MM.1S (cell line): ENCODE measurements at places on chromosomes 16 and 17.

DNA sequence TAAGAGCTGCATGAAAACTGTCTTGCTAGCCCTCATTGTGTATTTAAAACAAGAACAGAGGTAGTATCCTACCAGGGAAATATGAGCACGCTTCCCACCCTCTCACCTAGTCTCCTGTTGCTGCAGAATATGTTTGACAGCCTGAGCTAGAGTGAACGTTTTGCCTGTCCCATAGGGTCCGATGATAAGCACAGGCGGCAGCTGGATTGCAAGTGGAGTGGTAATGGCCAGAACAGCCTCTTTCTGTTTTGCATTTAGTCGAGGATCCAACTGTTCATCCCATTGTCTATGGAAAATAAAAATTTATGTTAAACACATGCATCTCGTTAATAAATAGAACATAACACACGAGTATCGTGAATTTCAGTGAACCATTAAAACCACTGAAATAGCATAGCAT, 84.2 kb downstream of the HELZ start:
- no peak for DNase-seq

GRCh38 chr16:67147437-67148140, 3.2 kb downstream of the B3GNT9 start:
- DNase-seq: no peak

DNA sequence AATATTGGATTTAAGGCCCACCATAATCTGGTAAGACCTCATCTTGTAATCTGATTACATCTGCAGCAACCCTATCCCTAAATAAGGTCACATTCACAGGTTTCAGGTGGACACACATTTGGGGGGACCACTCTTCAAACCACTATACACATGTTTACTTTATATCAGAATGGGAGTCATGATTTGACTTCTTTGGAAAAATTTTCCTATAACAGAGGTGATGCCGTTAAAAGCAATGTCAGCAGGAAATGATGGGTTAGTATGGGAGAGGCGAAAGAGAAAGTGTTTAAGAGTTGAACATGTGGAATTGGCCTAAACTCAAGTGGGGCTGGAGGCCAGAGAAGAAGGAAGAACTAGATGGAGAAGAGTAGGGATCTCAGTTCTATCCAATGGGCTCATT, 281.7 kb upstream of the ERCC4 start:
- DNase-seq: no peak

GRCh38 chr16:85612191-85612800, 826 bp upstream of the GSE1 start:
- DNase-seq: no peak

DNA sequence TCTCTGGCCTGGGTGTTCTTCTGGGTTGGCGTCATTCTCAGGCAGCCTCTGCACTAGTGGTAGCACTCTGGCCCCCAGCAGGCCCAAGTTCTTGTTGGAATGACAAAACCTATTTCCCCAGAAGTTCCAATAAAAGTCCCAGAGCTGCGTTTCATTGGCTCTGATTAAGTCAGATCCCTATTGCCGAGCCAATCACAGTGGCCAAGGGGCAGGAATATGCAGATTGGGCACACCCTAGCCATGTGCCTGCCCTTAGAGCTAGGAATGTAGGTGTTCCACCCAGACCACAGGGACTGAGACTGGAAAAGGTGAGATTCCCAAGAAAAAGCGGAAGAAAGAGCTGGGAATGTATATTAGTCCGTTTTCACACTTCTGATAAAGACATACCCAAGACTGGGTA, 44.9 kb upstream of the POLR3E start:
- no peak for DNase-seq

- DNase-seq: no peak
Measured at GRCh38 chr17:68740555-68741447, 139.6 kb upstream of the FAM20A start.

GRCh38 chr17:9023392-9024218, 2.3 kb downstream of the NTN1 start:
- no peak for DNase-seq

DNA sequence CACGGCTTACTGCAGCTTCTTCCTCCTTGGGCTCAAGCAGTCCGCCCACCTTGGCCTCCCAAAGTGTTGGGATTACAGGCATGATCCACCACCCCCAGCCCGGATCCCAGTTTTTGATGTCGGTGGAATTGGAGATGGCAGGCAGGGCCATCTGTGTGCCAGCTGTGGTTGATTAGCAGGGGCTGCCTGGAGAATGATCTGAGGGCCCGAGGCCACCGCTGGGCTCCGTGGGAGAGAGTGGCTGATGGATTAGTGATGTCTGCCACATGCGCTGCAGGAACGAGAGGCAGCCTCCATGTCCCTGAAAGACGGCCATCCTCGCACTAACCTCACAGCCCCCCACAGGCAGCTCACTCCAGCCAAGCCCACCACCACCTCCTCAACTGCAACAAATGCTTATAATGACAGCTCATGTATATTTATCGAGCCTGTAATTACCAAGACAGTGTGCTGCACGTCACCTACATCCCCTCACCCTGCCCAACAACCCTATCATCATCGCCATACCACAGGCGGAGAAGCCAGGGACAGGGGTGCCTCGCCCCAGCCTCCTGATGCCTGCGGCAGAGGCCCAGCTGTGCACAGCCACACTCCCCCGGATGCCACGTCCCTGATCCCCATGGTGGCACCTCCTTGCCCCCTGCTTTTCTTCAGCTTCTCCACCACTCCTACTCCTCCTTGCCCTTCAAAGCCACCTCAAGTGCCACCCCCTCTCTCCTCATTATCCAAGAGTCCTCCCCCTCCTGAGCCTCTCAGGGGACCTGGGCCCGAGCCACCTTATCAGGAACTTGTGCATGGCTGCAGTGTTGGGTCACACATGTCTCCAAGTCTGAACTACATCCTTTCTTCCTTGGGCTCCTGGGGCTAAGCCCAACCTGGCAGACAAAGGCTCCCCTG, 33.2 kb downstream of the ACTG1 start:
- DNase-seq: no peak

GRCh38 chr17:80727409-80727755, 182.7 kb downstream of the RPTOR start:
- DNase-seq: no peak

GRCh38 chr16:69469807-69470561, 45.6 kb downstream of the CYB5B start:
- DNase-seq: peak; percentile 36

DNA sequence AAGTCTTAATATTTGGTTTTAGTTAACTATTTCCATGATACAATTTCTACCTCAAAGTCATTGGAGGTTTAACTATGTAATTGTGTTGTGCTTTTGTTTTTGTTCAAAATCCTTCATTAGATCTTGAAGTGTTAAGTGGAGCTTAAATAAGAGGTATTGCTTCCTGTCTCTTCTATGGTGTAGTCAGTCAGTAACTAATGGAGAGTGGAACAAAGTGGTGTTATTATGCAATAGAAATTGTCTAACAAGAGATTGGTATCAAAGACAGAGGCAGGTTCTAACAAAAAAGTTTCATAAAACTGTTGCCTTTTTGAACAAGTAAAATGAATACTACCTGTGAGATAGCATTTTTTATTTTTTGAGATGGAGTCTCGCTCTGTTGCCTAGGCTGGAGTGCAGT, 45.2 kb downstream of the GRB7 start:
- DNase-seq: no peak

- peak; percentile 72 for DNase-seq
Measured at GRCh38 chr16:81723098-81723723, 55.9 kb upstream of the PLCG2 start.

- DNase-seq: no peak
Measured at GRCh38 chr16:49330562-49331201, 42.9 kb upstream of the C16orf78 start.

- DNase-seq: no peak
Measured at GRCh38 chr16:3046641-3047386, 453 bp downstream of the MMP25 start.

DNA sequence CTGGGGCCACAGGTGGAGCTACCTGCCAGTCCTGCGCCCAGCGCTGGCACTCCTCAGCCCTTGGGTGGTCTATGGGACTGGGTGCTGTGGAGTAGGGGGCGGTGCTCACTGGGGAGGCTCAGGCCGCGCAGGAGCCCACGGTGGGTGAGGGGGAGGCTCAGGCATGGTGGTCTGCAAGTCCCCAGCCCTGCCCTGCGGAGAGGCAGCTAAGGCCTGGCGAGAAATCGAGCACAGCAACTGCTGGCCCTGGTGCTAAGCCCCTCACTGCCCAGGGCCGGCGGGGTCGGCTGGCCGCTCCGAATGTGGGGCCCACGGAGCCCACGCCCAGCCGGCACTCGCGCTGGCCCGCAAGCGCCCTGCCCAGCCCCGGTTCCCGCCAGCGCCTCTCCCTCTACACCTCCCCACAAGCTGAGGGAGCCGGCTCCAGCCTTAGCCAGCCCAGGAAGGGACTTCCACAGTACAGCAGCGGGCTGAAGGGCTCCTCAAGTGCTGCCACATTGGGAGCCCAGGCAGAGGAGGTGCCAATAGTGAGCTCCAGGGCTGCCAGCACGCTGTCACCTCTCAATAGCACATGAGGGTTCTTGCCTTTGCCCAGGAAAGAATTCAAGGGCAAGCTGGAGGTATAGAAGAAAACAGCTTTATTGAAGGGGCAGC, 11.0 kb upstream of the EEF2KMT start:
- DNase-seq: no peak

DNA sequence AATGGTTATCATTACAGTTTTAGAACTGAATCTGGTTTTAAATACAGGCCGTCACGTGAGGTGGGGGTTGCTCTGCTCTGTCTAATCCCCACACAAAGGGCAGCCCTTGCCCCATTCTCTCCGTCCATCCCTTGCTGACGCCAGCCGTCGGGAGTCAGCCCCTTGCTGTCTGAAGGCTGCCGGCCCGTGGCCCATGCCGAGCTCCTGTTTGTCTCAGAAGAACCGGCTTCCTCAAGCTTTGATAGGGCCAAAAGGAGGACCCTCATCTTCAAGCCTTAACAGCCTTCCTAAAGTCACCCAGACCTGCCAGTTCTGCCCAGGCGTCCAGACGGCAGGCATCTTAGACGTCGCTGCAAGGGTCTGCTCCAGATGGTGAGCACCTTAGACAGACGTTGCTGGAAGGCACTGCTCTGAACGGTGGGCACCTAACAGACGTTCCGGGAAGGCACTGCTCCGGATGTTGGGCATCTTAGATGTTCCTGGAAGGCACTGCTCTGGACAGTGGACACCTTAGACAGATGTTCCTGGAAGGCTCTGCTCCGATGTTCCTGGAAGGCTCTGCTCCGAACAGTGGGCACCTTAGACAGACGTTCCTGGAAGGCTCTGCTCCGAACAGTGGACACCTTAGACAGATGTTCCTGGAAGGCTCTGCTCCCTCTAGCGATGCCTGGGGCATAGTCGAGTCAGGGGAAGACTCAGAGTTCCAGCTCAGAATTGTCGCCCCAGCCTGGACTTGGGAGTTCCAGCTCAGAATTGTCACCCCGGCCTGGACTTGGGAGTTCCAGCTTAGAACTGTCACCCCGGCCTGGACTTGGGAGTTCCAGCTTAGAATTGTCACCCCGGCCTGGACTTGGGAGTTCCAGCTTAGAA, 35.1 kb upstream of the CHMP6 start:
- no peak for DNase-seq

DNA sequence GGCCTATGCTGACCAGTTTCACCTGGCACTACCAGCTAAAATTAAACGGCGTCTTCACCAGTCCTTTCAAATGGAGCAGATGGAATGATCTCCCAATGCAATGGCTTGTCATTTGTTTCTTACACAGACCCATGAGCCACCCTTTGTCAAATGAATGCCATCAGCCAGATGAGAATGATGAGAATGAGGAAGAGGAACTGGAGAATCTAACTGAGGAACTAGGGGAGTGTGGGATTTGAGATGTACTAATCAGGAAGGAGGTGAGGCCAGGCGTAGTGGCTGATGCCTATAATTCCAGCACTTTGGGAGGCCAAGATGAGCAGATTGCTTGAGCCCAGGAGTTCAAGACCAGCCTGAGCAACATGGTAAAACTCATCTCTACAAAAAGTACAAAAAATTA, 116.4 kb downstream of the HS3ST3A1 start:
- DNase-seq: no peak

GRCh38 chr16:57349212-57350031, 9.2 kb upstream of the CCL22 start:
- no peak for DNase-seq

- no peak for DNase-seq
Measured at GRCh38 chr16:49890876-49891275, 35.0 kb upstream of the ZNF423 start.

- DNase-seq: no peak
Measured at GRCh38 chr16:4500272-4500671, 24.1 kb downstream of the HMOX2 start.

GRCh38 chr16:55225972-55226542, 97.9 kb upstream of the IRX6 start:
- DNase-seq: peak; percentile 62

DNA sequence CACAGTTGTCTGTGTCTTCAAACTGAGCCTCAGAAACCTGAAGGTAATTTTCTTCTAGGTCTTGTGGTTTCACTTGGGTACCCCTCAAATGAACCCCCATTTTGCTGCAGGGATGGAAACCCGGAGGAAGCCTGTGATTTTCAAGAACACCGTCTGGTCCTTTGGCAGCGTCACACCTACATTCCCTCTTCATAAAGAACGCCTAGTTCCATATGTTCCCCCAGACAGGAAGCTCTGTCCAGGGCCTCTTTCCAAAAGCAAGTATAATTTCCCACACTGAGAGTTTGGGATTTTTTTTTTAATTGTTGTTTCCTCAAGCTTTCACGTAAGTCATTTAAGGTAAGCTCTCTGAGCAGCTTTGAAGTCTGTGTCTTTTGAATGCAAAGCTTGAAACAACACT, 515.0 kb downstream of the TMEM114 start:
- DNase-seq: no peak

GRCh38 chr17:78041386-78042179, 83.1 kb downstream of the TNRC6C start:
- DNase-seq: no peak

DNA sequence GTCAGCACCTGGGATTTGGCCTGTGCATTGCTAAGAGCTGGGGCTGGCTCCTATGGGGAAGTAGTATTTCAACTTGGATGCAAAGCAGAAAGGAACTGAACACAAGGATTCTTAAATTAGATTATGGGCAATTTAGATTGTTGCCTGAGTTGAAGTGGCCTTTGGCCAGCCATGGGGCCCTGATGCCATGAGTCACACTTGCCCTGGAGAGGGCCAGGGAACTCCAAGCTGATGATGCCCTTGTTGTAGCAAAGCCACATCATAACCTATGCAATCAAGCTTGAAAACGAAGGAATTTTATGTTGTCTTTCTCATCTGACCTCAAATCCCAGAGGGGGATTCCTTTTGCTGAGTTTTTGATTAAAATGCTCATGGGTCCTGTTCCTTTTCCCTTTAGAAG, 3.9 kb upstream of the SPATA32 start:
- no peak for DNase-seq

DNA sequence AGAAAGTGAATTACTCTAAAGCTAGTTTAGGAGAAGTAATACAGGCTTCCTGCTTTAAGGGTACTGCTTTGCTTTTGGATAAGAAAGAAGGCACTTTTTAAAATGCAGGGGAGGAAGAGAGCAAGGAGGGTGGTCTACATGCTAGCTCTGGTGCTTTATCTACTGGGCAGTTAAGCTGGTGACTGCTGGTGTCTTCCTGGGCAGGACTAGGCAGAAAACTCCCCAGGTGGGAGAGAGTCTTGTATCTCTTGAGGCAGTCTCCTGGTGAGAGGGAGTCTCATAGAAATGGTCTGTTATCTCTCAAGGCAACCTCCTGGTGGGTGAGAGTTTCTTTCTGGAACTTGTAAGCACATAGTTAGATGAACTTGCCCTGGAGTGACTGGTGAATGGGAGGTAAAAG, 953.9 kb upstream of the GOT2 start:
- DNase-seq: no peak

GRCh38 chr16:21590796-21591195, 8.6 kb upstream of the METTL9 start:
- DNase-seq: no peak
